EL (cell line): ENCODE measurements at places on chromosomes 7 and 10.
A peak's percentile ranks its signal among the peaks of the same experiment; 100 is the strongest.

DNA sequence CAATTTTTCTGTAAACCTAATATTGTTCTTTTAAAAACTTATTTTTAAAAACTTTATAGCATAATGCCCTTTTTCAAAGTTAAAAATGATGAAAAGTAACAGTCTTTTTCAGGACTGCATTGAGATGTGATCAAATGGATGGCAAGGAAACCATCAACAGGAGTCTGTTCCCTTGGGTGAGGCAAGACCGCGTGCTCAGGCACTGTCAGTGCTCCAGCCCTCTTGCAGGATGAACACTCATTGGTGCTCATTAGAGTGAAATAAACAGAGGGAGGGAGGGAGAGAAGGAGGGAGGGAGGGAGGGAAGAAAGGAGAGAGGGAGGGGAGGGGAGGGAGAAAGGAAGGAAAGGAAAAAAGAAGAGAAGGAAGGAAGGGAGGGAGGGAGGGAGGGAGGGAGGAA, 145.7 kb upstream of the CHST15 start:
- DNase-seq = no peak

DNA sequence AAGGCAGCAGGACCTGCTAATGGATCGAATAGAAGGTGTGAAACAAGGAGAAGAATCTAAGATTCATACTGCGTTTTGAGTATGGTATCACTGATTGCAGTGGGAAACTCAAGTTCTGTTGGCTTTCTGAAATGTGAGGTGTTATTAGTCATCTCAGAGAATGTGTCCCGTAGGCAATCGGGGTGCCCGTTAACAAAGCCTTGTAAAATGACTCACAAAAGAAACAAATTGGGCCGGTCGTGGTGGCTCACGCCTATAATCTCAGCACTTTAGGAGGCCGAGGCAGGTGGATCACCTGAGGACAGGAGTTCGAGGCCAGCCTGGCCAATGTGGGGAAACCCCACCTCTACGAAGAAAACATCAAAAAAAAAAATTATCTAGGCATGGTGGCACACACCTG, 118.2 kb upstream of the C7orf33 start:
- no peak for DNase-seq

GRCh38 chr10:30309403-30309802, 39.7 kb downstream of the MTPAP start:
- DNase-seq = no peak

- no peak for DNase-seq
These were observed 22.0 kb downstream of the CYTH3 start for GRCh38 chr7:6250364-6250833.

DNA sequence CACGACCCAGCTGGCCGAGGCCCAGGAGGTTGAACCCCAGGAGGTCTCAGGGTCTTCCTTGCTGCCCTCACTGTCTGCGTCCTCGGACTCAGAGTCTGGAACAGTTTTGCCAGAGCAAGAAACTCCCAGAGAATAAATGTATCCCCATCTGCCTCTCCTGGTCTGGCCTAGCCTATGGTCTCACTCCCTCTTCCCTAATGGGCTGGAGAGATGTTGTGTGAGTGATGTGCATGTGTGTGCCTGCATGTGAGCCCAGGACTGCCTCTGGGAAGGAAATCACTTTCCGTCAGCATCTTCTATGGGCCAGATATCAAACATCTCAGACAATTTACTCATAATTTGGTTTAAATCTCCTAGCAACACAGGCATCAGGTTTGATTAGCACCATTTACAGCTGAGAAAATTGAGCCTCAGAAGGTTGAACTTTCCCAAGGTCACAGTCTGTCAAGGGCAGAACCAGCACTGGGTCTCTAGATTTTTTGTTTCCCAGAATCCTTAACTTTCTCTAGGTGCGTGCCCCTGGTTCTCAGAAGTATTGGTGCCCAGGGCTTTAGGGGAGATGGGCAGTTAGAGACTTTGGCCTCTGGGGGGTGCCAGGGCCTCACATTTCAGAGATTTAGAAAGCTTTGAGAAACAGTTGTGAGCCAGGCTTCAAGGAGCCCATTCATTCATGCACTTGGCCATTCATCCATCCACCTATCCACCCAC, 4.9 kb downstream of the TMEM270 start:
- peak; percentile 66 for DNase-seq
